ENCODE measurements at places on chromosomes 11 and 22.

- no peak for DNase-seq
These were observed 3.2 kb upstream of the BDNF start for GRCh38 chr11:27703481-27703880.

GRCh38 chr11:86869966-86870570 is 69.7 kb downstream of the PRSS23 start:
- peak; percentile 51 for DNase-seq

DNA sequence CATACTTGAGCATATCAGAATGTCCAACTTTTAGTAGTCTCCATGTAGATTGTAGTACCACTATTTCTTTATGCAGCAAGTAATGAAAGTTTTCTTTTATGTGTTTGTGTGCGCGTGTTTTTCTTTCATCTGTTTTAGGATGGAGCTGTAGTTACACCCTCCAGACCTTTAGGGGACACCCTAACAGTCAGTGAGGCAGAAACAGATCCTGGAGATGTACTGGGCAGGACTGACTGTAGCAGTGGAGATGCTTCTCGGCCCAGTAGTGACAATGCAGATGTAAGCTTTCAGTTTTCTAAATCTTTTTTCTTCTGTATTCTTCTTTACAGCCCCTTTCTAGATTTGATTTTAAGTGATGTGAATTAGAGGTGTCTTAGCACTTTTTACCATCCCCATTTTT is 79.9 kb upstream of the GRIK4 start:
- no peak for DNase-seq

- DNase-seq = peak; percentile 41
These were observed 346 bp downstream of the FJX1 start for GRCh38 chr11:35618497-35619115.

- no peak for DNase-seq
These were observed 33.1 kb downstream of the EIF3F start for GRCh38 chr11:8020244-8020597.

DNA sequence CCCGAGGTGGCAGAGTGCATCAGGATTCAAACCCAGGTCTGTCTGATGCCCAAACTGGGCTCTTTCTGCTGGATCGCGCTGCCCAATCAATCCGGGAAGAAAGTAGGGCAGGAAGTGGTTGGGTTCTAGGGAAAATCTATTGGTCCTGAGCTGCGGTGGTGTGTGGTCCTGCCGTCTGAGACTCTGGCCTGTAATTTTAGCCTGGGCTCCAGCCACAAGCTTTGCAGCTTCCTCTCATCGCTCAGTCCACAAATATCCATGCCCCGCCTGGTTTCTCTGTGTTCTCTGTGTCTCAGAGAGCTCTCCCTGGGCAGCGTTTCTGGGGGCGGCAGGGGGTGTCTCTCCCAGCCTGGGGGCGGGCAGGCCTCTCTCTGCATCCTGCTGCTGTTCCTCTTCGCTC is 18.7 kb downstream of the CACNG2 start:
- no peak for DNase-seq

GRCh38 chr22:20084547-20085413 is 4.7 kb downstream of the DGCR8 start:
- no peak for DNase-seq

DNA sequence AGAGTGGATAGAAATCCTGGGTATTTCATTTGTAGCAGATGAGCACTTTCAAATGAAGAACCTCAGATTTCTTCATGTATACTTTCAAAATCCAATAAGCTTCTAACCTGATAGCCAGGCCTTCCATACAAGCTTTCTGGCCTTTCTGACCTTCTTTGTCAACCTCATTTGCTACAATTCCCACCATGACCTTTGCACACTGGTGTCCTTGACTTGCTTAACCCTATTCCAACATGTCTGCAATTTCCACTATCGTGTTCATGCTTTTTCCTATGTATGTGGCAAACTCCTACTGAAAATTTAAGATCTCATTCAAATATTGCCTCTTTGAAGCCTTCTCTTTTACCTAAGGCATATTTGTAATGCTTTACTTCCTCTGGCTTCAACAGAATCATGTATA is 242.1 kb upstream of the CCDC90B start:
- DNase-seq = no peak

- DNase-seq = no peak
These were observed 8.4 kb downstream of the CBX6 start for GRCh38 chr22:38863531-38864131.

- no peak for DNase-seq
These were observed 30.0 kb downstream of the LINC01488 start for GRCh38 chr11:69511358-69512055.

GRCh38 chr11:112511911-112512310 is 251.3 kb upstream of the PLET1 start:
- no peak for DNase-seq

GRCh38 chr11:22808571-22809197 is 20.9 kb downstream of the SVIP start:
- DNase-seq = no peak

- DNase-seq = no peak
These were observed 29.1 kb downstream of the ALG8 start for GRCh38 chr11:78110351-78110750.

DNA sequence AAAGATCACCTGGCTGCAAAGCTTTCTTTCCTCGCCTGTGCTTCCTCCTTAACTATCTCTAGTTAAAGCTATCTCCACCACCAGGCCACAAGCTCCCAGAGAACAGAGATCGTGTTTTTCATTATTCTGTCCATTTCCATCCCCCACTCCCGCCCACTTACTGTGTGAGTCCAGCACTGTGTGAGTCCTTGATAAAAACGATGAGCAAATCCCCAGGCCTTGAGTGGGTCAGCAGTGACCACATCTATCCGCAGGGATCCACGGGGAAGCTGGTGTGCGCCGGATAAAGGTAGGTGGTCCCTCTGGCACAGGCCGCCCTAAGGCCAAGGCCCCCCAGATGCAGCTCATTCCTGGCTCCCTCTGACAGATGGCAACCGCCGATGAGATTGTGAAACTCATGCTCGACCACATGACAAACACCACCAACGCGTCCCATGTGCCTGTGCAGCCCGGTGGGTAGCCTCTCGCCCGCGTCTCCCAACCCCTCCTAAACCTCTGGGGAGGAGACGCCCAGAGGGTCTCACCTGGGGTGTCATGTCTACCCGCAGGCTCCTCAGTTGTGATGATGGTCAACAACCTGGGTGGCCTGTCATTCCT is 9.3 kb downstream of the TKFC start:
- no peak for DNase-seq

- no peak for DNase-seq
These were observed 22.7 kb downstream of the NAV2 start for GRCh38 chr11:19735157-19735908.

DNA sequence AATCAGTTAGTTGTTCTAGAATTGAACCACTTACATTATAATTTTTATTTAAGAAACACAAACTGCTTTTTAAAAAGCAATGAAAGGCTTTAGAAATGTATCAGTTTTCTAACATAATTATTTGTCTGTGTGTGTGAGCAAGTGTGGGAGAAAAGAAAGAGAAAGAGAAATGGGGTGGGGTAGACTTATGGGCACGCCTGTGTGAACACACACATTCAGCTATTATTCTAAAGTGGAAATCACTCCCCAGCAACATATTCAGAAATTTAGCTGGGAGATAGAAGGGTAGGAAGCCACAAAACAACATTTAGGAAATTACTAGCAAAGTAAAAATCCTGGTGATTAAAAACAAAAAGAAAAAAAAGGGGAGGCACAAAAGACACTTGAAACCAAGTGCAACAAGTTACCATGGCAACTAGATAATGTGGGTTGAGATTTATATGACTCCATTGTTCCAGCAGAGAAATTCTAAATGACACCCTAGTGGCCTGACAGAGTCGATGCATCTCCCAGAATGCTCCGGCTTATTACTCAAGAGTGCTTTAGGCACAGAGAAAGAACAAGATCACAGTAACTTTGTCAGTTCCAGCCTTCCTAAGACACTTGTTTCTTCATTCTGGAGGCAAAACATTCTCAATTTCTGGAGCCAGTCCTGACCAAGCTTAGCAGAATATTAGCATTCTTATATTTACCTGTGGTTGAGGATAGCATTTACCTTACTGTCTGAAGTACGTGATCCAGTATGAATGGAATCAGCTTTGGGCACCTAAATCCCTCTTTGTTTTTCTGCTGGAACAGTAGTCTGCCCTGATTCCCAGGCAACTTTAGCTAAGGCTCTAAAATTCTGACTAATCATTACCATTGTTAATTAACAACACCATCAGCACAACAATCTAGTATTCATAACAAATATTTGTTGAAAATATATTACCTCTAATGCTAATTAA is 444.4 kb downstream of the DLG2 start:
- no peak for DNase-seq

GRCh38 chr11:107017433-107018218 is 650 bp downstream of the GUCY1A2 start:
- DNase-seq = peak; percentile 61

- DNase-seq = no peak
These were observed 26.7 kb downstream of the ALKBH3 start for GRCh38 chr11:43907028-43907975.

All from ovary (tissue), 10 donors.